GM13976 (cell line): ENCODE measurements at places on chromosomes 6 and 20.

GRCh38 chr6:122726649-122727048, 52.9 kb upstream of the FABP7 start:
- DNase-seq, result no peak

- peak; percentile 51 for DNase-seq
Measured at GRCh38 chr6:89079511-89080234, 878 bp upstream of the PNRC1 start.

DNA sequence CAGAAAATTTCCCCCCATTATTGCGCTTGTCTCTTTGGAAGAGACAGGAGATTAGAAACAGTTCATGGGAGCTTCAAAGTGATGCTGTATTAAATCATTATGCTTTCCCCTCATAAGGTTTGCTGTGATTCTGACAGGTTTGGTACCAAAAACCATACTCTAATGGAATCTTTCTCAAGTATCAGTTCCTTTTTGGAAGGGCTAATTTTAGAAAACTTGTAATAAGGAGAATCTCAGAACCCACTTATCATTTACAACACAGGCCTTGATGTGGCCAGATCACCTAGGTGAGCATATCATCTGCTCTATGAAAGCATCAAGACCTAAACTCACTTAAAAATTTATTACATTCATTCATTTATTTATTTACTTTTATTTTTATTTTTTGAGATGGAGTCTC, 51.2 kb downstream of the TP53INP2 start:
- DNase-seq, result peak; percentile 67

- no peak for DNase-seq
Measured at GRCh38 chr6:41645007-41645618, 6.8 kb downstream of the MDFI start.

DNA sequence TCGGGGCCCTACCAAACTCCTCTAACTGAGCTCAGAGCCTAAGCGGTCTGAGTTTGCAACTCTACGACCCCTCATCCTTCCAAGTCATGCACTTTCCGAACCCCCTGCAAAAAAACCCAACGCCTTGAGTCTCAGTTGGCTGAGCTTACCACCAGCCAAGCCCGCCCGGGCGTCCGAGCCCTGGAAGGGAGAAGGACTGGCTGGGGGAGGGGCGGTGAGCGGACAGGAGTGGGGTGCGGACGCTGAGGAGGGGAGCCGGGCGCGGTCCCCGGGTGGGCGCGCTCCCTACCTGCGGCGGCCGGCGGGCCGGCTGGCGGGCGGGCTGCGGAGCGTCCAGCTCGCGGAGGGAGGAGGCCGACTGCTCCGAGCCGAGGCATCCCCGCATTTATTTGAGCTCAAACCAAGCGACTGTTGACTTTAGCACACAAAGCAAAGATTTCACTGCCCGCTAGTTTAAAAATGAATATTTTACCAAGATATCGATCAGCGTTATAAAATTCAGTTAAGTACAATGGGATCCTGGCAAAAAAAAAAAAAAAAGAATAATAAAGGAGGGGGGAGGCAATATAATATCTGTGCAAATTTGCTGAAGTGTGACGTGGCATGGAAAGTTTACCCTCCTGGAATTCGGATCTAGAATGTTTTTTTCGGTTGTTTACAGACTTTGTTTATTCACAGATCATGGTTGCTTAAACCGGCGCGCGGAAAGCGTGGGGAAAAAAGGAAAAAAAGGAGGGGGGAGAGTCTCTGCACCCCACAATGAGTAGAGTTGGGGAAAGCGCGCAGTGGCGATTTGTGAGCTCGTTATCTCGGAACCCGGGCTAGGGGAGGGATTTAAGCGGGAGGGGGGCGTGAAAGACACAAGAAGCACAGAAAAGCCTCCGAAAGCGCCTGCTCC, 5.9 kb downstream of the FOXA2 start:
- DNase-seq, result no peak

GRCh38 chr6:127630800-127631199, 53.8 kb downstream of the C6orf58 start:
- DNase-seq, result no peak

GRCh38 chr20:1588533-1589460, 31.0 kb downstream of the SIRPB1 start:
- no peak for DNase-seq

GRCh38 chr20:1672728-1673127, 15.1 kb upstream of the SIRPG start:
- no peak for DNase-seq

DNA sequence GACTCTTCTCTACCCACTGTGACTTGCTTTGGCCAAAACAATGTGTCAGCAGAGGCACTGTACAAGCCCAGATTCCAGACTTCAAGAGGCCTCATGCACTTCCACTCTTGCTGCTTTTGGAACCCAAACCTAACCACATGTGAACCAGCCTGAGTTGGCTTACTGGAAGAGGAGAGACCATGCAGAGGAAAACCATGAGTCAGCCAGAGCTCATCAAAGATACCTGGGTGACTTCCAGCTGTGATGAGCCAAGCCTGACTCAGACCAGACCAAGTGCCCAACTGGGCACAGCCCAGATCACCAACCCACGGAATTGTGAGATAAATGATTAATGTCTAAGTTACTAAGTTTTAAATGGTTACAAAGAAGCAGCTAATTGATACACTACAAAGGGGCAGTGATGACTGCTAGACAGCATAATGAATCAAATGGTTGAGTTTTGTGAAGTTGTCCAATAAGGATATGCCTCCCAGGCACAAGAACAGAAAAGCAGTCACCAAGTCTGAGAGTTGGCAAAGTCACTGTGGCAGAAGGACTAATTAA, 16.2 kb upstream of the BEND6 start:
- DNase-seq, result no peak

GRCh38 chr6:138814179-138814834, 18.4 kb downstream of the ECT2L start:
- no peak for DNase-seq

DNA sequence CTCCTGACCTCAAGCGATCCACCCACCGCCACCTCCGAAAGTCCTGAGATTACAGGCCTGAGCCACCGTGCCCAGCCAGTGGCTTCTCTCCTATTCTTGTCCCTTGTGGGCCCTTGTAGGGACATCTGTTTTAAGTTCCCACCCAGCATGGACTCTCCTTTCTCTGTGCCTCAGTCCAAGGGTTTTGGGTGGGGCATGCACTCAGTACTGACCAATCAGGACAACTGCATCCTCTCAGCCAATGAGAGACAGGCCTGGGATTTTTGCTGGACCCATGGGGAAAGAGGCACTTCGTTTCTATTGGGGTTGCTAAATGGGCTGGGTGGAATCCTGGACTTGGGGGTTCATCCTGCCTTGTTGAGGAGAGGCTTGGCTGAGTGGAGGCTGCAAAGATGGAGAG, 34.4 kb downstream of the SNAI1 start:
- DNase-seq, result no peak

DNA sequence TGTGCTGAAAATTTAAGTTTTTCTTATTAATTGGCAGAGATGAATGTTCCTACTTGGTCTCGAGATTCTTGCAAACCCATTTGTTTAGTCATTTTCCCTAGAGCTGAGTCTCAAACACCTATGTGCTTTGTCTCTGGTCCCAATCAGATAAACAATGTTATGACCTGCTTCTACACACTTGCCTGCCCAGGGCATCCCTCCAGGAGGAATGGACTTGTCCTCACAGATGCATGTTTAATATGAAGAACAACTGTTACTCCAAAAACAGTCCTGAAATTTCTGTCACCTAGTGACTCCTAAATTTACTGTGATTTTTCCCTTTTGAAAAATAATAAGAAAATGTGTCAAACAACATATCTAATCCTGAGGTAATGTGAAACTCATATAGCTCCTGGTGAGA, 43.7 kb downstream of the HDGFL1 start:
- DNase-seq, result no peak

DNA sequence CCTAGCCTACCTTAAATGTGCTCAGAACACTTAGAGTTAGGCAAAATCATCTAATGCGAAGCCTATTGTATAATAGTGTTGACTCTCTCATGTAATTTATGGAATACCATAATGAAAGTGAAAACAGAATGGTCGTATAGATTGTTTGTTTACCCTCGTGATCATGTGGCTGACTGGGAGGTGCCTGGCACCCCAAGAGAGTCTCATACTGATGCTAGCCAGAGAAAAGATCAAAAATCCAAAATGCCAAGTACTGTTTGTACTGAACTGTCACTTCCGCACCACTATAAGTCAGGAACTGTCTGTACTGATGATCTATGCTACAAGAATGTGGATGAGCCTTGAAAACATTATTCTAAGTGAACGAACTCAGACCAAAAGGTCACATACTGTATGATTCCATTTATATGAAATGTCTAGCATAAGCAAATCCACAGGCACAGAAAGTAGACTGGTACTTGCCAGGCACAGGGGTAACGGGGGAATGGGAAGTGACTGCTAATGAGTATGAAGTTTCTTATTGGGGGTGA, 22.4 kb downstream of the ZMYND8 start:
- DNase-seq, result no peak

GRCh38 chr6:53691252-53691651, 25.7 kb upstream of the KLHL31 start:
- DNase-seq, result no peak

DNA sequence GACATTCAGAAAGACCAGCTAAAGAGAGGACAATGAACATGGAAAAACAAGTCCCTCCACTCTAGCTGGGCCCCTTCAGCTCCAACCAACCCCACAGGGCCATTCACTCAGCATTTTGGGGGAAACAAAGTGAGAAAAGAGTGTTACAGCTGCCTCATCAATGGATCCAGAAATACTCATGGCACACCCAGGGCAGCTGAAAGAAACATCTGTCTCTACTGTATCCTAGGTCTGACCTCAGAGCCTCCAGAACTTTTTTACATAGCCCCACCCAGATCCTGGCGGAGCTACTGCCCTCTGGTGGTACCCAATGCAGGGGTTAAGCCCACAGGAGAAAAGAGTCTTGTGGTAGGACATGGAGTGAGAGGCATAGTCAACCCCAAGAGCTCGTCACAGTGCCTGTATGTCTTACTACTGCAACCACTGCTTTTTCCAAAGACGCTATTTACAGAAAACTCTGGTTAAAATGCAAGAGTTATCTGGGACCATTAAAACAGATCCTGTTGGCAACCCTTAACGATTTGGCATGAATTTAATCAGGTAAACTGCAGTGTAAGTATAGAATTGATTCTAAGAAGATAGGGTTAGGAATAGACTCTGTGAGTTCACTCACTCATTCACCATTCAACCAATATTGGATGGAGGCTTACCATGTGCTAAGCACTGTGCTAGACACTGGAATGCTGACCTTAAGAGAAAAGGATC, 37.4 kb upstream of the FAM83C start:
- no peak for DNase-seq

GRCh38 chr6:68238097-68238601, 396.9 kb upstream of the ADGRB3 start:
- no peak for DNase-seq

- no peak for DNase-seq
Measured at GRCh38 chr6:69868961-69869360, 2.6 kb downstream of the COL19A1 start.

DNA sequence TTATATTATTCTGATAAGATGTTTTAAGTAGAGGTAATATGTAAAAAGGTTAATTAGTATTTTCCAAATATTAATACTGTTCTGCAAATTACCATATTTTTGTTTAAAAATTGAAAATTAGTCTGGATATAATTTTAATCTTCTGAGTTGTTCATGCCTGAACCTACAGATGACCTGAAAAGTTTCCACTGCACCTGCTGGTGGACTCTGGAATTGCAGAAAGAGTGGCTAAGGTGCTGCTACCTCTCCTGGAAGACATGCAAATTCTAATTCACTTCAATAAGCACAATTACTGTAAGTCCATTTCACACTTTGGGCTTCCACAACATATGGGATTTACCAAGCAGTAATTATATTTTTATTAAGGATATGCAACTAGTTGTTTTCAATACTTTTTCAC, 77.7 kb upstream of the OLIG3 start:
- DNase-seq, result peak; percentile 40

DNA sequence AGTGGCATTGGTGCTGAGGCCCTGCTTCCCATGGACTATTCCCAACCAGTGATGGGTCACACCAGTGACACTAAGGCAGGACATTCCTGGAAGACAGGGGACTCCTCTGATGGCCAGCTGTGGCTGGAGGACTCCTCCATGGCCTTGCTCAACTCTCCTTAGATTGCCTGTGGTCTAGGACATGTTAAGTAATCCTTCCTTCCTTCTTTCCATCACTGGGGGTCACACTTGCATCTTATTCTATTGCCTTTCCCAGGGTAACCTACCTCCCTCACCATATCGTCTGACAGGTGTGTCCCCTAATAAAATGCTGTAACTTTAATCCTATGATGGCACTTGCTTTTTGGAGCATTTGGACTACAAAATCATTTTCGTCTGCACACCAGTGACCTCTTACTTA, 24.5 kb upstream of the HLA-A start:
- no peak for DNase-seq

GRCh38 chr6:27806981-27807440, 105.2 kb downstream of the OR2B2 start:
- DNase-seq, result no peak

DNA sequence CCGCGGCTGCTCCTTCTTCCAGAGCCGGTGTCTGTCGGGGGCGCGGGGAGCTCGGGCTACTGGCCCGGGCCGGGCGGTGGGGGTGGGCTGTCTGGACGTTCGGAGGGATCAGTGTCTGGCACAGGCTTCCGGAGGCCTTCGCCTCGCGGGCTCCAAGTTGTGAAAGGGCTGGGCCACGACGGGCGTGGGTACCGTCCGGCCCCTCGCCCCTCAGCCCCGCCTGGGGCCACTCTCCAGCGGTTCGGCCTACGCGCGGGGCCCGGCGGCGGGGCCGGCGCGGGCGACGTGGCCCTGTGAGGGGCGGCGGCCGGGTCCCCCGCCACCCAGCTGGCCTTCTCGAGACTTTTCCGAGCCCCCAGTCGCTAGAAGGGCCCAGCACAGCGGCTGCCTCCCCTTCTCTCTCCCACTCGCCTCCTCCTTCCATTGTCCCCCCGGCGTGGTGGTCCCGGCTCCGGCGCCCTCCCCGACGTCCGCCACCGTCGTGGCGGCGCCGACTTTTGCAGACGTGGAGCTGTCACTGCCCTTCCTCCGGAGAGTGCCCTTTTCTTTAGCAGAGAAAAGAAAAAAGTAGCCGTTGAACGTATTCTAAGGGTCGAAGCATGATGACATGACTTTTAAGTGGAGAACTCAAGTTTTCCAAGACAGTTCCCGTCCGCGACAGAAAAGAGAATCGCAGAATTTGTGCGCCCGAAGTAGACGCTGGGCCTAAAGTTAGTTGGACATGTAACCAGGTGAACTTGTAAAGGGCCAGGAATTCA, 571 bp downstream of the ITCH start:
- DNase-seq, result no peak

GRCh38 chr20:12315652-12316051, 398.0 kb downstream of the BTBD3 start:
- DNase-seq, result no peak

DNA sequence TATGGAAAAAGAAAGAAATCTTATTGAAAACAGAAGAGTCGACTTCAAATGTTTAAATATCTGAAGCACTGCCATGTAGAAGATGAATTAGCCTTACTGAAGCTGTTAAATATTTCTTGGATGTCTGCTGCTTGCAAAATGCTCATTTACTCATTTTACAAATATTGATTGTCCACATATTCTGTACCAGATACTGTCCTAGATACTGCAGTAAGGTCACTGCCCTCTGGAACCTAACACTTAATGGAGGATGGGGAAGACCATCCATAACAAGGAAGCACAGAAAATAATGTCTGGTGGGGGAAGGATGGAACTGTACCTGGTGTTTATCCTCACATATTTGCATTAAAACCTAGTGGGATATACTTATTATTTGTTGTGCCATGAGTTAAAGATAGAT, 99.0 kb downstream of the RCAN2 start:
- DNase-seq, result no peak

- DNase-seq, result no peak
Measured at GRCh38 chr6:166464068-166465002, 81.6 kb upstream of the MPC1 start.

- DNase-seq, result no peak
Measured at GRCh38 chr20:5621305-5621704, 128.9 kb upstream of the SHLD1 start.

- DNase-seq, result no peak
Measured at GRCh38 chr20:19823971-19824370, 65.9 kb downstream of the RIN2 start.
